SJCRH30 (cell line): ENCODE measurements at places on chromosomes 2 and 18. TPM values are rescaled to one million over a fixed set of nuclear protein-coding genes. Genes with fewer than 3 reads are reported as not detected.

Gene IL18R1
- total RNA-seq, result not detected in 2 replicates

Gene DAW1
- total RNA-seq, result 0.08 TPM in 1 of 2 replicates, not detected in the other

Gene ANKRD29
- total RNA-seq, result 3.9 TPM in 2 replicates

Gene KLHL29
- 30.8 and 34.1 TPM in 2 replicates for total RNA-seq

Gene IL1RN
- not detected in 2 replicates for total RNA-seq

DNA sequence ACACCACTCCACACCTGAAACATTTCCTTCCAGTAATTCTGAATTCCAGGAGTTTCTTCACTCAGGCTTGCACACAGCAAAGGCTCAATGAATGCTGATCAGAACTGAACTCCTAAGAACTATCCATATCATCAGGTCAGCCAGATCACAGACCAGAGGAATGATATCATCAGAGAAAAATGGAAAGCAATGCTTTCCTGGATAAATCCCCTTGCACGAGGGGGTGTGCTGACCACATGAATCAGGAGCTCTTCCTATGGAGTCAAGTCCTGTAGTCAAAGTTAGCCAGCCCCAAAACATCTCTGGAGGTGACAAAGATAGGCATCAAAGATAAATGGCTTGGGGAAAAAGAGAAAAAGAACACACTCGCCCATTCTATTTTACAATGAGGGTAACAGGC is 83.8 kb upstream of the ACVR2A start:
- no peak for DNase-seq
- H3K27ac ChIP-seq, result no peak overlapping the region
- no peaks in the 10 kb centered on the region for H3K4me1 ChIP-seq
- H3K36me3 ChIP-seq, result no peaks in the 10 kb centered on the region
- H3K27me3 ChIP-seq, result no peaks in the 10 kb centered on the region

GRCh38 chr18:50558157-50558556 is 1.7 kb upstream of the MAPK4 start:
- no peak for DNase-seq
- H3K36me3 ChIP-seq, result no peaks in the 10 kb centered on the region
- H3K27me3 ChIP-seq, result no peaks in the 10 kb centered on the region
- no peak overlapping the region for H3K27ac ChIP-seq
- no peaks in the 10 kb centered on the region for H3K4me1 ChIP-seq
- no peak overlapping the region for H3K4me3 ChIP-seq

DNA sequence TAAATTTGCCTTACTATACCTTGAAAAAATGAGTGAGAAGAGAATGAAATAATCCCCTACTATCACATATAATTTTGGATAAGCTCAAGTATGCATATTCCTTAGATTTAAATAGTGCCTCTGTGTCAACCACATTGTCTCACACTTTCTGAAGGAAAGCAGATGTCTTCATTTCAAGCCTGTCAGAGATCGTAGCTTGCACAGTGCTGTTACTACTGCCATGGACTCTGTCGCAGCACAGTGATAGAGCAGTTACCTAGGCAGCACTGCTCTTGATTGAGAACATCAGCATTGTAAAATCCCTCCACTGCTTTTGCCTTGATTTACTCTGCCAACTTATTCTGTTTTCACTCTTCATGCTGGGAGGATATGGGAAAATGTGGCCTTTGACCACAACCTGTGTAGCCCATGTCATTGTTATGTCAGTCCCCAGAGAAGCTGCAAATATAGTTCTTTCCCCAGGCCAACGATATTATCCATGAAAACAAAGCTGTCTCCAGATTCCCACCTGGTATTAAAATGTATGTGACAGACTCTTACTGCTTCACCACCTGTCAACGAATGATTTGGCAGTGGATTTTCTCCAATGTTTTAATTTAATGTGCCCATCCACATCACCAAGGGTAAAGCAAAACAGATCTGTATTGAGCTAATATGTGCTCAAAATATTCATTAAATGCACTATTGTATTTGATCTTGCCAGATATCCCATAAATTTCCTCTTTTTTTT is 675.7 kb downstream of the METTL4 start:
- DNase-seq, result no peak
- no peak overlapping the region for H3K4me3 ChIP-seq
- H3K27ac ChIP-seq, result no peak overlapping the region
- H3K27me3 ChIP-seq, result no peaks in the 10 kb centered on the region
- no peaks in the 10 kb centered on the region for H3K36me3 ChIP-seq

DNA sequence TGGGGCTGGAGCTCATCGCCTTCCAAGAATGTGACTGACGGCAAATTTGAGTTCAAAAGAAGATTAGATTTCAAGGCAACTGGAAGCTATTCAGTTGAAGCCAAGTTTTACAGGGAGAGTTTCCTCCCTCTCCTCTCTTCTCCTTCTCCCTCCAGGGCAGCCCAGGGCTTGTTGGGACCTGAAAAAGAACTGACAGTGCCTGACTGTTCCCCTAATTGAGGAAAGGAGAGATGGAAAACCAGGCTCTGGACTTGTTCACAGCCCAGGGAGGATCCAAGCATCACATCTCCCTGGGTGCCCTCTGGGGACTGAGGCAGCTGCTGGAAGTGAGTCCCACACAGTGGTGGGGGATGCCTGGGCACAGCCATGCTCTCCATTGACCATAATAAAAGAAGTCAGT is 88.1 kb downstream of the THNSL2 start:
- H3K27ac ChIP-seq, result no peak overlapping the region
- H3K36me3 ChIP-seq, result no peaks in the 10 kb centered on the region
- no peaks in the 10 kb centered on the region for H3K4me1 ChIP-seq
- H3K4me3 ChIP-seq, result no peak overlapping the region
- peaks cover 6% of the 10 kb centered on the region; the same call in 1 of the 2 replicates for H3K27me3 ChIP-seq

- no peak overlapping the region for H3K27ac ChIP-seq
- peaks cover 5% of the 10 kb centered on the region for H3K36me3 ChIP-seq
- no peak for DNase-seq
- H3K4me3 ChIP-seq, result no peak overlapping the region
Observed at GRCh38 chr18:55265984-55266383, 306.7 kb upstream of the CCDC68 start.

- H3K36me3 ChIP-seq, result no peaks in the 10 kb centered on the region
- H3K4me1 ChIP-seq, result no peaks in the 10 kb centered on the region
- DNase-seq, result peak; percentile 30
- peaks cover 28% of the 10 kb centered on the region; the same call in 1 of the 2 replicates for H3K27me3 ChIP-seq
- H3K27ac ChIP-seq, result no peak overlapping the region
Observed at GRCh38 chr2:1854729-1855547, 110.6 kb upstream of the PXDN start.
